ENCODE measurements at places on chromosomes 7 and 10.

DNA sequence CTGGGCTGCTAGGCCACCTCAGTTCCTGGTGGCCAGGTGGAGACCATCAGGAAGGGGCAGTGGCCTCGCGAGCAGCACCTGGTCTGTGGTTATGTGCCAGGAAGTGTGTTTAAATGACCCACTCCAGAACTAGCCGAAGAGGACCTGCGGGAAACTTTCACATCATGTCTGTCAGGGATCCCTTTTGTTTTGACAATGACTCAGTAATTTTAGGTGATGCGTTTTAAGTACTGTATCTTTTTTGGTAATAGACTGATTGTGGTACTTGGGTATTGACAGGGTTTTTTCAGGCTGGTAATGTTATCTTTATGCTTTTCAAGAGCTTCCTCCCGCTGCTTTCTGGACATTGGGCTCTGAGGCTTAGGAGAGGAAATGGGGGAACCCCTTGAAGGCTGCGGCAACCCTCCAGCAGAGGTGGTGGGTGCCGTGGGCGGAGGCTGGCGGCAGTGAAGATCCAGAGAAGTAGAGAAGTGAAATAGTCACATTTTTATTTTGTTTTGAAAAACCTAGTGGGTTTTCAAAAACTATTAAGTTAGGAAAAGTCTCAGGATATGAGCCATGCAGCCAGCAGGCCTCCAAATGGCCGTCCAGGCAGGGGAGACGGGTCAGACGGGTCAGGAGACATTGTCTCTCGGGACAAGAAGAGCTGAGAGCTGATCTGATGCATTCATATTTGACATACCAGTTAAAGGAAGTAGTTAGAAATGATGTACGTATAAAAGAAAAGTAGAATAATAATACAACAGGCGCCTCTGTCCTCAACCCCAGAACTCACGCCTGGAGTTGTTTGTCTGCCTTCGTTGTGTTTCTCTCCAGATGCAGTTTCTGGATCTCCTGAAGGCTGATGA, 27.7 kb downstream of the PPP2R2D start:
- DNase-seq: no peak

DNA sequence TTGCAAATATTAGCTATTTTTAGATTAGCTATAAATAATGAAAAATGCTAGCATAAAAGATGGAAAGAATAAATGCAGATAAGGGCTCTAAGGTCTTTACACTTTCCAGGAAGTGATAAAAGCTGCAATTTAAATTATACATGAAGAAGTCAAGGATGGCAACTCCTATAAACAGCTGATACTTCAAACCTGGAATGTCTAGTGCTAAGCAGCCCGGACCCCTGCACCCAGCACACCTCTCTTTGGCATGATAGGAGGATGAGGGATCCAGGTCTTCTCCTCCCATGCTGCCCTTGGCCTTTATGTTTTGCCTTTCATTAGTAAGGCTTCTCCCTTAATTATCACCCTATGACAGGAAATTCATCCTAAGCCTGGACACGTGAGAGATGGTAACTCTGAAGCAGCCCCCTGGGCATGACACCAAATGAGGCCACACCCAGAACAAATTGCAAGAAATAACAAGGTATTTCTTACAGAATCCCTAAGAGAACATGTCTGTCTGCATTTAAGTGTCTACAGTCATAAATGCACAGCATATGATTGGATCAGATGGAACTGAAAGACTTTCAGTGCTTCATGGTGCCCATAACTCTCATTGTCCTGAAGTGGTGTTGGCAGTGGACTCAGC, 158.3 kb upstream of the PRSS1 start:
- no peak for DNase-seq

- no peak for DNase-seq
These were observed 13.8 kb upstream of the TECPR1 start for GRCh38 chr7:98265841-98266271.

DNA sequence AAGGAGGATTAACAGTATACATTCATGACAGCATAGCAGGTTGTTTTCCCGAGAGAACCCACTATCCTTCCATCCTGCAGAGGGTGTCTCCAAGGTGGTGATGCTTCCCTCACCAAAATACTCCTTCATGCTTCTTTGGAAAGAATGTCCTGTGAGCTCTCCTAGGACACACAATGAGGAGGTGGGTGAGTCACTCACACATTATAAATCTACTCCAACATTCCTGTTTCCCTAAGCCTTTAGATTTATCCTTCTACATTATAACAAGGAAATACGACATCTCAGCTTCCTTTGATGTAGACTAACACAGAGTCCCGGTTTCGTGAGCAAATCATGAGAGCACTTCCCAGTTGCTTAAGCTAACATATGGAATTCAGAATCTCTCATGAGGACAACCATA, 689.7 kb upstream of the CELF2 start:
- no peak for DNase-seq

DNA sequence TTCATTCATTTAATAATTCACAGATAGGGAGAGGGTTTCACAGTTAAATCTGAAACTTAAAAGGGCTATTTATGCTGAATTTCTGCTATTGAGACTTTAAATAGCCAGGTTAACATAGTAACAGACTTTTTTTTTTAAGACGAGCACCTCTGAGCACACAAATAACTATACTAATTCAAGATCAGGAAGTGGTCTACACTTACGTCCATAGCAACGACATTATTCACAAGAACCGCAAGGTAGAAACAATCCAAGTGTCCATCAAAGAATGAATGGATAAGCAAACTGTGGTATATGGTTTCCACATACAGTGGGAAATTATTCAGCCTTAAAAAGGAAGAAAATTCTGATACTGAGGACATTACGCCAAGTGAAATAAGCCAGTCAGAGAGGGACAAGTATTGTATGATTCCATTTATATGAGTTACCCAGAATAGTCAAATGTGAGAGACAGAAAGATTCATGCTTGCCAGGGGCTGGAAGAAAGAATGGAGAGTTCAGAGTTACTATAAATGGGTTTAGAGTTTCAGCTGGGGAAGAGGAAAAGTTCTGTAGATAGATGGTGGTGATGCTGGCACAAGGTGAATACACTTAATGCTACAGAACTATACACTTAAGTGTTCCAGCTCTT, 140.3 kb upstream of the LAMB4 start:
- DNase-seq: no peak

DNA sequence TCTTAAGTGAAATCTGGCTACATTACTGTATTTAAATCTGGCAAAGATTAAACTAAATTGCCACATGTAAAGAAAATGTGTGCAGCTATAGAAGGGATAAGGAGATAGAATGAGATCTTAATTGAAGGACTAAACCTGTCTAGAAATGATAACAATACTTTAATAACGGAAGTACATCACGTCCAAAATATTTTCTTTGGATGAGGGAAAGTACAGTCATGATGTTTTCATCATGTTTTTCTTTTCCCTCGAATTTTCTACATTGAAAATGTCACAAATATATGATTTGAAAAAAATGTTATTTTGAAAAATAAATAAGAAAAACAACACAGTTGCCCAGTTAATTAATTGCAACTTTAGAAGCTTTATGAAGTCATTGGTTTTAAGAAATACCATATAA, 143.9 kb downstream of the ETV1 start:
- DNase-seq: no peak

DNA sequence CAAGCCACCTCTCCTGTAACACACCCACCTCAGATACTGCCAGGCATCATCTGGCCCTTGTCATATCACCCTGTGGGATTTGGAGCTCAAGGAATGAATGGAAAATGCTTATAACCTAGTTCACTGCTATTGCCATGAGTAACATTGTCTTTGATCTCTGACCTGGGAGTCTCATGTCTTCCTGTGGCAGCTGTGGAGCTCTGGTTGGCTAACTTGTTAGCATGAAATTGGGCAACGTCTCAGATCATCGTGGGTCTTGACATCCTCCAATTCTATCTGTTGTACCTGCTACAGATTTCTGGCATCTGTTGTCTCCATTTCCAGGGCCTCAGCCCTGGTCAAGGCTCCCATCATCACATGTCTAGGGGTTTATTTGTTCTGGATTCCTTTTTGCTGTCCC, 2.2 kb upstream of the TMEM270 start:
- no peak for DNase-seq

- no peak for DNase-seq
These were observed 28.5 kb upstream of the CROT start for GRCh38 chr7:87316846-87317552.

DNA sequence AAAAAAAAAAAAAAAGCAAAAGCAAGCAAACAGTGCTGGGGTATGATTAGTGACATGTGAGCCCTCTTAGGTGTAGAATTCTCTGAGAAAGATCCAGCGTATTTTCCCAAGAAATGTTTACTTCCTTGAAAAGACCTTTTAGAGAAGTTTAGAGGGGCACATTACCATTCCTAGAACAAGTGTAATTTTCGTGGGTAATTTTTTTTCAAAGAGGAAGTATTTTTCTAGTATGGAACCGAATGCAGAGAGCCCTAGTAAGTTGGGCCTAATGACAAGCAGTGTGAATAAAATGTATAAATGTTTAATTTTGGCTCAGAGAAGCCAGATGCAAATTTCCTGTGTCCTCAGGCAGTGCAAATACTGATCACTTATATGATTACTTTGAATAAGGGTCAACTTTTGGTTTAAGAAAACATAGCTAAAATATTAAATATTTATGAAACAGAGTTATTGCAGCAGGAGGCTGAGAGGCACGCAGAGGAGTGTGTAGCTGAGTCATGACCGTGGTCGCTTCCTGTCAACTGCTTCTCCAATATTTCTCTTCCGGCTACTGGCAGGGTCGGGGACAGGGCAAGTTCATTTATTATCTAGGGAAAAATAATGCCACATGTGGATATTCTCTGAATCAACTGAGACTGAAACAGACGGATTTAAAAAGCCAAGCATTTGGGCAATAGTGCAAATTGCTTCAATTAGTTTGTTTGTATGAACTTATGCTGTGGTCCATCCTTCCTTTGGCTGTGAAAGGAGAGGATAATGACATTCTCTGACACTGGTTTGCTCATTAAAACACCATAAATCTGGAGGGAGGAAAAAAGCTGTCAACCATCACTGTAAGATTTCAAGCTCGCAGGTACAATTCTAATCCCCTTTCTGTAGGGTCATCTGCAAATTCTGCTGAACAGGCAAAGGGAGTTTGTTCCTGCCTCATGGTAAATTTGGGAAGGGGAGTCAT, 495.2 kb downstream of the GLRX3 start:
- DNase-seq: no peak

DNA sequence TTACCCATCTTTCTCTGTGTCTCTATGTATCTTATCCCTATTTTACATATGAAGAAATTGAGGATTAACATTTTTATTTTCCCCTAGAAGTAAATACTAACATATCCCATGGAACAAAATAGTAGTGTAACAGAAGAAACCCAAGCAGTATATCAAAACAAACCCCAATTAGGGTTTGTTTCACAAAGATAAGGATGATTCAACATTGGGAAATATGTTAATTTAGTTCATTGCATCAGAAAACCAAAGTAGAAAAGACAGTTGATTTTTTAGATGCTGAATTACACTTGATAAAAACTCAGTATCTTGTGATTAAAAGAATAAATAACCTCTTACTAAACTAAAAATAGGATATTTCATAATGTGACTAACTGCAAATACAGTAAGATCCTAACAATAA, 87.8 kb downstream of the GLCCI1 start:
- DNase-seq: no peak

DNA sequence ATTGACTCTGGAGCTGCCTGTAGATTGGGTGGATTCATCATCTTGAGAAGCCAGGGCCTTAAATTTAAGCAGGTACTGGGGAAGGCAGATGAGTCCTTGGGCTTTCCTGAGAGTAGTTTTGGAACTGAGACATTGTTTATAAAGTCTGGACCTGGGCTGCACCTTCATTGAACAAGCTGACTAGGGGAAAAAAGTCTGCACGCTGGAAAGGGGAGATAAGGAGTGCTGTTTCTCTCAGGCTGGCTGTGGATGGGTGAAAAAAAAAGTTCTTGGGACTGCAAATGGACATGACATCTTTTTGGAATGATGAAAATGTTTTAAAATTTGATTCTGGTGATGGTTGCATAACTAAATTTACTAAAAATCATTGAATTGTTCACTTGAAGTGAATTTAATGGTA, 12.0 kb downstream of the SEC24C start:
- no peak for DNase-seq

GRCh38 chr7:28474282-28474638, 61.9 kb downstream of the CREB5 start:
- no peak for DNase-seq

DNA sequence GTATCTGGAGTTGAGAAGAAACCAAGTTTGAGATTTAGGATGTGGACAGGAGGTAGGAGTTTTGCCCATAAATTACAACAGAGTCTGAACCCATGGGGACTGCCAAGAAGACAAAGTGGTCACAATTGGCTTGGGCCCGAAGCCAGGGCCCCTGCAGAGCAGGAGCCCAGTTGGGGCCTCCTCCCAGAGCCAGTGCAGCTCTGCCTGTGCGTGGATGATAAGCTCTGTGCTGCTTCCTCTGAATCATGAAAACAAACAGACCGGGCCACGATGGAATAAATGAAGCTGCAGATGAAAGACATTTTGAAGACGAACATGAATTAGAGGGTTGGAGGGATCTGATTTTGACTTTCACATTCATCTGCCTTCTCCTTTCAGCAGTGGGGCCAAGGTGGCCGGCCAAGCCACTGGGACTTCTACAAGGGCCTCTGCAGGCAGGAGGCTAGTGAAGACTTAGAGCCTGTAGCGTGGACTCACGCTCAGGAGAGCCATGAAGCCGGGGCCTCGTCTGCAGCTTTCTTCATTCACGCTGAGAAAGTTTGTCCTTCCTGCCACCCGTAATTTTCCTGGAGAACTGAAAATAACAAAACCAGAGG, 156.8 kb upstream of the LYZL1 start:
- no peak for DNase-seq

DNA sequence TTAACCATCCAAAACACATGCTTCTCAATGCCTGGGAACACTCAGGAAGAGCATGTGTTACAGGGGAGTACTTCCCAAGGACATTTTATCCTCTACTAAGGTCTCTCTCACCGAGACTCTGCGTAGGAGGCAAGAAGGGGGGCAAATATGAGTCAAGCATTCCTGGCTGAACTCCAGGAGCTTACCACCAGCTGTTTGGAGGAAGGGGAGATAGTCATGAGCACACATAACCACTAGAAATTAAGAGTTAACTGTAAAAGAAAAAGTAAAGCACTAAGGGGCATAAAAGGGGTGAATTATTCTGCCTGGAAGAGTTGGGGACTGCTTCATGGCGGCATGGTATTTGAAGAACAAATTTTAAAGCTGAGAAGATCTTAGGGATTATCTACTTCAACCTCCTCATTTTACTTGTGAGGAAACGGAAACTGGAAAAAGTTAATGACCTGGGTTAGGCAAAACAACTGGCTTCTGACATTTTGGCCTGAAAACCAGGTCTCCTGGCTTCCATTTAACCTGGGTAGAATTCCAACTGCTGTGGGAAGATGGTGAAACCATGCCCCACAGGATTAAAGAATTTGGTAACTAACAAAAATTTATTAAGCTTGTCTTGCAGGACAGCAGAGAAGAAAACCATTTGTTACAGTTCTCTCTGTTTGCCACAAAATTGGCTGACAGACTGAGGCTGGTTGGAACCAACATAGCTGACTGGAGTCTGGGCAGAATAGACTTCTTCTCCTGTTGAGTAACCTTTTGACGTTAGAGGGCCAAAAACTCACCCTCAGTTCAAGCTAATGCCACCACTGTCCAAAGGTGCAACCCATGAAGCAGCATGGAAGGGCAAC, 85.5 kb downstream of the SLC25A13 start:
- DNase-seq: no peak
